ENCODE measurements at places on chromosomes 2 and 18.

GRCh38 chr2:33267756-33268155 lies 208.7 kb upstream of the RASGRP3 start:
- DNase-seq = no peak

DNA sequence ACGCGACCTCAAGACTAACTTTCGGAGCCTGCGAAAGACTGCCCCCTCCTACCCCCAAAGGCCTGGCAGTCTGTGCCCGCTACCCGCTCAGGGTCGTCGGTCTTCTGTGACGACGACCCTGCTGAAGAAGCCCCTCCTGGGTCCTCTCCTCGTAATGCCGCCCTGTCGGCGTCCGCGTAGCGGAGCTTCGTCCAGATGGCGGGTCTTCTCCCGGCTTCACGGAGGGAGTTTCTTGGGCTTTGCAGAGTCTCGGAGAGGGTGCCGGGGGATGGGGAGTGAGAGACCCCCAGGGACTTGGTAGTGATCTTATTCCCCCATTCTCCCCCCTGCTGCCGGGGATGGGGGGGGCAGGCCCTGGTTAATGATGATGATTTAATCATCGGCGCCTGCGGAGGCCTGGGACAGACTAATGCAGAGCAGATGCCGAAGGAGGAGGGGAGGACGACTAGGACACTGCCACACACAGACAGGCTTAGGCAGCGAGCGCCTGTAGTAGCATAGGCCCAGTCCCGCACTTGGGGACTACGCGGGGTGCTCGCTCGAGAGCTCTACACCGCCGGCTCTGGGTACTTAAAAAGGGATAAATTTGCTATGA lies 528 bp upstream of the PCGF1 start:
- no peak for DNase-seq

DNA sequence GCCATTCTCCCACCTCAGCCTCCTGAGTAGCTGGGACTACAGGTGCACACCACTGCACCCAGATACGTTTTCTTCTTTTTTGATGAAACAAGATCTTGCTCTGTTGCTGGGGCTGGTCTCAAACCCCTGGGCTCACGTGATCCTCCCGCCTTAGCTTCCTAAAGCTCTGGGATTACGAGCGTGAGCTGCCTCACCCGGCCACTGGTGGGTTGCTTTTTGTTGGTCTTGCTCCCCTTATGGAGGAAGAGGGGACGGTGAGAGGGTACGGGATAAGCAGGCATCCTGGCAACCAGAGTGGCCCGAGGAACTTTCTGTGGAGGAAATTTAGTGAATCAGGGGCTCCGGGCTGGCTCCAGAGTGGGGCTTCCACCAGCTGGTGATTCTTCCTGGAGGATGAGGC lies 222.3 kb downstream of the HDAC4 start:
- DNase-seq = no peak

DNA sequence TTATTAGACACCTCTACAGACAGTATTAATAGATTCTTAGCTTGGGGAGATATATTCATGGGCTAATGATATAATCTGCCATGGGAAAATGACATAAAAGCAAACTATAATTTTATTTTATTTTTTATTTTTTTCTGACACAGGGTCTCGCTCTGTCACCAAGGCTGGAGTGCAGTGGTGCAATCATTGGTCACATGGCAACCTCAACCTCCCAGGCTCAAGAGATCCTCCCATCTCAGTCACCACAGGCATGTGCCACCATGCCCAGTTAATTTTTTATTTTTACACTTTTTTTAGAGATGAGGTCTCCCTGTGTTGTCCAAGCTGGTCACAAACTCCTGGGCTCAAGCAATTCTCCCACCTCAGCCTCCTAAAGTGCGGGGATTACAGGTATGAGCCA lies 39.3 kb downstream of the RTN4 start:
- DNase-seq = no peak

- no peak for DNase-seq
These were observed 112.9 kb downstream of the CSRNP3 start for GRCh38 chr2:165582409-165582808.

DNA sequence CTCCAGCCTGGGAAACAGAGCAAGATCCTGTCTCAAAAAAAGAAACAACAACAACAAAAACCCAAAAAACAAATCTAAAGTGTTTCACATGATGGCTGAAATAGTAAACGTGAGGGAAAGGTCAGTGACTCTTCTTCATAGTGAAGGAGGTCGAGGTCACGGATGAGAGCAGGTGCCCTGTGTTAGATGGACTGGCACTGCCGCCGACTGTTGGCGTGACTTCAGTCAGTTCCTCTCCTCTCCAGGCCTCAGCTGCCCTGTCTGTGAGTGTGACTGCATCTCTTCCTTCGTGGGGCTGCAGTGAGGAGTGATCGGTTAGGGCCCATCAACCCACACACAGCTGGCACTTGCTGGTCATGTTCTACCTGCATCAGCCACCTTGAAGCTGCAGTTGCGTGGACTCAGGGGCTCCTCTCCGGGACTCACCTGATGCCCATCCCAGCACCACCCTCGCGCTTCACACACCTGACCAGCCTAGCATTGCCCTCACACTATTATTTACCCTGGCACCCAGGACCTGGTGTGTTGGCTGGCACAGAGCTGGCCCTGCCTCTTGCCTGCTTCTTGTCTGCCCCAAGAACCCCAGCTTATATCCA lies 30.1 kb upstream of the TMEM87B start:
- DNase-seq = no peak

DNA sequence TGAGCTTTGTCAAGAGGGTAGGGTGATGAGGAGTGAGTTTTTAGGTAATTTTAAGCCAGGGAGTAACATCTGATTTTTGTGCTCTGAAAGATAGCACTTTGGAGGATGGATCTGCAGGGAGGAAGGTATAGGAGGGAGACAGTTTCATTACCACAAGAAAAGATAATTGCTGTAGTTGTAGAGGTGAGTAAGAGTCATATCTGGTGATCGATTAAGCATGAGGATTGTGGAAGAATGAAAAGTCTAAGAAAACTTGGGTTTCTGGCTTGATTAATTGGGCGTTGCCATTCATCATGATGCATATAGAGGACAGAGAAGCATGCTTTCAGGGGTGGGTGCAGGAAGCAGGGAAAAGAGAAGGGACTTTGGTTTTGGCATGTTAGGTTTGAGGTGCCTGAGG lies 18.5 kb downstream of the KCMF1 start:
- DNase-seq = no peak

DNA sequence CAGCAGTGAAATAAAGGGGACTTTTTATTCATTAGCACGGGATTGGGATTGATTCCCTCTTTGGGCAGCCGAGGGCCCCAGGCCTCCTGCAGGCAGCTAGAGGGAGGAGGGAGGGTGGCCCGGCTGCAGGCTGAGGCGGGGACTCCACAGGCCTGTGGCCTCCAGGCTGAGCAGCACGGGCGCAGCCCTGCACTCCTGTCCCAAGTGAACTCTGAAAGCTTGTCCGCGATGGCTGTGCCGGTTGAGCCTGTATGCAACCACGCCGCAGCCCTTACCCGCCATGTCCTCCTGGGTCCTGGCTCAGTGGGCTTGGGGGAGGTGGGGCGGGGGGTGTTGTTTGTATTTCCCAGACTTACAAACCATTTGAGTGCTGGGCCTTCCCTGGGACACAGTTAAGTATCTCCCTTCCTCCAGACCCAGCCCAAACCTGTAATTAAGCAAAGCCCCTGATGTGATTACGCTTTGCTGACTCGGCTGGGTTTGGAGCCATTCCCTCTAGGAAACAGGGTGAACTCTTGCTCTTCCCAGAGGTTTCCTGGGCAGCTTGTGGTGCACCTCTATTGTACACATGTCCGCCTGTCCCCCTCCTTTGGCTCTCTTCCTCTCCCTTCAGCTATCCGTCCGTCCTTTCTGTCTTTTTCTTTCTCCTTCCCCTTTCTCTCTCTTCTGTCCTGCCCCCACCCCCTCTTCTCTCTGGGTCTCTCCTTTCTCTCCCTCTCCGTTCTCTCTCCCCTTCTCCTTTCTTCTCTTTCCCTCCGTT lies 5.3 kb downstream of the GLI2 start:
- peak; percentile 91 for DNase-seq

DNA sequence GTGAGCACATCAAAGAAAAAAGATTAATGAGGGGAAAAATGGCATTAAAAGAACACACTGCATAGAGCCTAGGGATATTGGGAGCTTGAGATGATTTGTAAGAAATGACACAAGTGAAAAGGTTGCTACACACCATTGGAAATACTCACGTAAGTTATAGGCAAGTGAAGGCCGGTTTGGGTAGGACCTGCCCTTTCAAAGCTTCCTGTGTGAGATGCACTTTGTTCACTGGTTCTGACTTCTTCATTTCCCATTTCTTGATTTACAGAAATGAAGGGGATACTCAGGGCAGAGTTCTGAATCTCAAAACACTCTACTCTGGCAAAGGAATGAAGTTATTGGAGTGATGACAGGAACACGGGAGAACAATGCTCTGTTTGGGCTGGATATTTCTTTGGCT lies at the start of gene IL18RAP:
TSS of gene IL18RAP (plus strand) at position 251 of the 400 bp plus-strand sequence. CDS start at position 369, 118 bp downstream.
- no peak for DNase-seq

DNA sequence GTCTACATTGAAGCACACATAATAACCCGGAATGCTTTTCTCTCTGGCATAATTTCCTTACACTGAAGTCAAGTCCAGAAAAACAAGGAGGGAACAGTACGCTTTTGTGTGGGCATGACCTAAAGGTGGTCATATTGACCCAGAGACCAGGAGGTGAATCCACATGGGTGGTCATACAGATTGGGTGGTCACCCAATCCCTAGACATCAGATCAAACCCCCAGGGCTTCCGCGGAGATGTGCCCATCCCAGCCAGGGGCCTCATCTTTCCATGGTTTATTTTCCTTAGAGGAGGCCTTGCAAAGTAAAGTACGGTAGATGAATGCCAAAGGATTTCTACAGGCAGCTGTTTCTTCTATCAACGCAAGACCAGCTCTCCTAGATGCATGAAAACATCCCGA lies 38.8 kb downstream of the FAM168B start:
- no peak for DNase-seq

GRCh38 chr2:123791684-123792083 lies 233.4 kb upstream of the CNTNAP5 start:
- DNase-seq = no peak

DNA sequence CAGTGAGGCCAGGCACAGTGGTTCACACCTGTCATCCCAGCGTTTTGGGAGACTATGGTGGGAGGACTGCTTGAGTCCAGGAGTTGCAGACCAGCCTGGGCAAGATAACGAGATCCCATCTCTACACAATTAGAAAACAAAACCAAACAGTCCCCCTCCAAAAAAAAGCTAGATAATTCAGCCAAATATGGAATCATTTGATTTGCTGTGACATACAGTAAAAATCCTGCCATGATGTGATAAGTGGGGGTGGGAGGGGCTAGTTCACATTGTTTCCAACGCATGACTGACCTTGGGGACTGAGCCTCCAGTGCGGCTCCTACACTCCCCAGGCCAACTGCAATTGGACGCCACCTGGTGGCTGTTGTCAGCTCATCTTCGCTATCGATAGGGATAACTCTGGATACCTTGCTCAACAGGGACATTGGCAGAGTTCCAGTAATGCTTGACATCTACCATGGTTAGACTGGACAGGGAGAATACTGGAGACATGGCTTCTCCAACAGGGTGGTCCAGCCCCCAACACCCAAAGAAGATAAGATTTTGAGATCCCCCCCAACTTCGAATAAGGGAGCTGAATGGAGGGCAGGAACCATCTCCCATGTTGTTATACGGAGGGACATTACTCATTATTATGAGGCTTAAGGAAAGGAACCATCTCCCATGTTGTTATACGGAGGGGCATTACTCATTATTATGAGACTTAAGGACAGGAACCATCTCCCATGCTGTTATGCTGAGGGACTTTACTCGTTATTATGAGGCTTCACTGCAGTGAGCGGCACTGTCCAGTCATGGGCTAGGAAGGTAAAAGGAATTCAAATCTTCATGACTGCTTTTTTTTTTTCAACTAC lies 135.9 kb downstream of the TGIF1 start:
- DNase-seq = peak; percentile 85

GRCh38 chr2:195632856-195633572 lies 24.0 kb upstream of the SLC39A10 start:
- no peak for DNase-seq

All from ELF-1 (cell line).